Stimulated activated CD4-positive, alpha-beta T cell treated with anti-CD3 and anti-CD28 coated beads, Interleukin-12 subunit alpha, Interleukin-12 subunit beta, amount 100 ng/mL, for 24 hours (primary cell): ENCODE measurements at places on chromosomes 11 and 22.

DNA sequence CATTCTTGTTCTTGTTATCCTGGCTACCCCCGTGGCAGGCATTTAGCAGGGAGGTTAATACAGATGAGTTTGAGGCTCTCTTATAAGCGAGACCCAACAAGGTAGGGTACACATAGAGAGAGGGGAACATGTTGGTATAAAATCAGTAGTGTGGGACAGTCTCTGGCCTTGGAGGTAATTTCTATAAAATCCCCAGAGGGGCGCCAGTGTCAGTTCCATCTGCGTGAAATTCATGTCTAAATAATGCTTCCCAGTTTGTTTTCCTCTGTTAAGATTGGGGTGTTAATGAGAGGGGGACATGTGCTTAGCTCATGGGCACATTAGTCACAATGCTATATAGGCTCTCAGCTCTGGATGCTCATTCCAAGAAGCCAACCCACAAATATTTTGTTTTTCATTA is 150.7 kb downstream of the MYO18B start:
- DNase-seq, result no peak

DNA sequence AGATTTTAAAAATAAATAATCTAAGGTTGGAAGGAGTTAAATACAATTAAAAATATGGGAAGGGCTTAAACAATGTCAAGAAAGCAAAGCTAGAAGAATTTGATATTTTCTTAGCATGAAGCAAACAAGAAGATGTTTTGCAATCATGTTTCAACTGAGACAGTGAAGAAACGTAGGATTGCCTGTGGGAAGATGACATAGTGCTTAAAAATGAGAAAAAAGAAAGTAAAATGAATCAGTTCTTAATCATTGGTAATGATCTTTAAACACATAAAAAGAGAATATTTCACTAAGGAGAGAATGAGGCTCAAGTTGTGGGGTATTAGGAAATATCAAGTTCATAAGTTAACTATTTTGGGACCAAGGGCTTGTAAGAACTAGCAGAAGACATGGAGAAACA is 855.0 kb downstream of the METTL15 start:
- DNase-seq, result no peak

DNA sequence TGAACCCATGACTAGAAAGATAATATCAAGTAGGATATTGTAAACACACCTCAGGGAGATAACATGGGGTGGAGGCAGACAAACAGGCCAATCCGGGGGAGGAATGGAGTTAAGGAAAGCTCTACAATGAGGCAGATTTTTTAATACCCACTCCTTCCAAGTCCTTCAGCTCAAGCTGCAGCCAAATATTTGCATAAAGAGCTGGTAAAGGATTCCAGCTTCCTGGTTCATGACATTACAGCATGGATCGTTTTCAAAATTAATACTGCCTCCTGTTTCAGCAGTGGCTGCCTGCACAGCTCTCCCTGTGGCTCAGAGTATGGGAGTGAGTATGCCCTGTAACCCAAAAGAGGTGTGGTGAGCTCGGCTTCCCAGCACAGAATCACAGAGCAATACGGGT is 5.1 kb downstream of the POU2AF3 start:
- no peak for DNase-seq

DNA sequence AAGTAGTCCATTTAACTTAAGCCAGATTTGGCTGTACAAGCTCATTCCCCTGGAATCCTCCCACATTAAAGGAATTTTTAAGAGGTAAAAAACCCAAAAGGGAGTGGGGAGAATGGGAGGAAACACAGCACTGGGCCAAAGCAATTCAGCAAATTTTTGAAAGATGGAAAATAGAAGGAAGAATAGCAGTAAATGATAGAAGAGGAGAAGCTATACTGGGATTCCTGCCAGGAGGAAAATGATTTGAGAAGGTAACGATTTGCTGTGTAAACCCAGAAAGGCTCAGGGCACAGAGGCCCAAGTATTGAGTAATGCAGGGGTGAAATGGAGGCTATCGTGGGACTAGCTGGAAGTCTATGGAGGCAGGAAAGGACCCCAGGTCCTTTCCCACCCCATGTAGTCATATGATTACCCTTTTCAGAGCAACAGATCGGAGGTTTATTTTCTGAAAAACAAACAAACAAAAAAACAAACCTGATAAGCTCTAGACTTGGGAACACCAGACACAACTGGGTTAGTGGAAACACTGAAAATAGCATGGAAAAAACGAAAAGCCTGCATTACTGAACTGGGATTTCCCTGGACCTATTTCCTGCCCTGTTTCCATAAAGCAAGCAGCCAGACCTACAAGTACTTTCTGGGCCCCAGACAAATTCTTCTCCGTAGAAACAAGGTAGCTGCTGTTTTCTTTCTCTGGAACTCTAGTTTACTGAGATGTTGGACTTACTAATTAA is 140.0 kb downstream of the SWAP70 start:
- DNase-seq, result no peak

GRCh38 chr11:66363805-66364535 is 7.6 kb downstream of the SLC29A2 start:
- peak; percentile 43 for DNase-seq
